Suppressor macrophage (primary cell): ENCODE measurements at places on chromosomes 6 and 20.

DNA sequence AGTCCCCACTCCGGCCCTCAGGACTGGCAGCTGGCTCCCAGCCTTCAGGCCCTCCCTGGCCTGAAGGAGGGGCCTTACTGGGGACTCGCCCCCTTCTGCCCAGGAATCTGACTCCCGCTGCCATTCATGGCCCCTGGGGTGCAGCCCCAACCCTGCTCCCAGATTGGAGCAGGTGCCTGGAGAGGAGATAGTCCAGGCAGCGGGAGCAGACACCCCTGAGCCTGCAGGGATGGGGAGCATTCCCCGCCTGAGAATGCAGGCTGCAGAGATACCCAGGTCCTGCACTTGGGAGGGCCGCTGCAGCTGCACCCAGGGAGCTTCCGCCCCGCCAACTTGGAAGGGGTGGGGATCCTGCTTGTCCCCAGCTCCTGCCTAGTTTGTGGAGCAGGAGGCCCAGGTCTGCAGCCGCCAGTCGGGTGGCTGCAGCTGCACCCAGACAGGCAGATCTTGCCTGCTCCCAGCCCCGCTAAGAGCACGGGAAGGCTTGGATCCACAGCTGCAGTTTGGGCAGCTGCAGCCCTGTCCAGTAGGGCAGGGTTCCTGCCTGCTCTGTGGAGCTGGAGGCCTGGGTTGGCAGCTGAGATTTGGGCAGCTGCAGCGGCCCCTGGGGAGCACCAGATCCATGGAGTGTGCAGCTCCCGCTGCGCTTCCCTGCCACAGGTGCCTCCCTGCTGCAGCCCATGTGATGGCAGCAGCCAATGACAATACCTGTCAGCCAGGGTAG, 5.2 kb downstream of the GTSF1L start:
- DNase-seq: no peak

DNA sequence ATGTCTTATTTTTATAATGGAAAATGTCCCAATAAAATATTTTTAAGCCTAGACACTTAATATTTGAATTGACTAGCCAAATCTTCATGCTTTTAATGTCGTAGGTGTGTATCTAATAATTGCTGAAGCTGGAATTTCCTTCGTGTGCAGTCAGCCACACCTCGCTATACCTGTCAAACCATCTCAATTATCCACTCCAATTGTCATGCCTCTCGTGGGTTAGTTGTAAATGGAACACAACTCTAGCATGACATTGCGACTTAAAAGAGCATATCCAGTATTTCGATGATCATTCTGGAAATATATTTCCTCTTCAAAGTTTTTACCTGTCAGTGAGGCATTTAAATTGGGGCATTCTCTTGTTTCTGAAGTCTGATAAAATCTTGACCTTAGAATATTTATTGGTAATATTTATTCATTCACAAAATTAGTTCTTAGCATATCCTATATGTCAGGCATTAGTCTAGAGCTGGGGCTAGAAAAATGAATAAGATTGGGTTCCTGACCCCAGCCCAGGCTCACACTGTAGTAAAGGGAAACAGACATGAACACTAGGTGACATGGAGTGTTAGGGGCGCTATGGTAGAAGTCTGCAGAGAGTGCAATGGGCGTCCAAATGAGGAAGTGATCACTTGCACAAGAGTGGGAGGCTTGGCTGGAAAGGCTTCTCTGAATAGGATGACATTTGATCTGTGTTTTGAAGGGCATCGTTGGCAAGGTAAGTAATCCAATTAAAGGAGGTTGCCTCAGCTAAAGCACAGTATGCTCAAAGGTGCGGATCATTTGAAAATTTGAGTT, 11.0 kb upstream of the CFAP206 start:
- DNase-seq: peak; percentile 48

- DNase-seq: no peak
Measured at GRCh38 chr20:2698186-2698817, 5.7 kb downstream of the EBF4 start.

- DNase-seq: no peak
Measured at GRCh38 chr20:47066484-47067270, 172.0 kb downstream of the EYA2 start.

- DNase-seq: no peak
Measured at GRCh38 chr20:51480507-51481270, 61.8 kb downstream of the NFATC2 start.

DNA sequence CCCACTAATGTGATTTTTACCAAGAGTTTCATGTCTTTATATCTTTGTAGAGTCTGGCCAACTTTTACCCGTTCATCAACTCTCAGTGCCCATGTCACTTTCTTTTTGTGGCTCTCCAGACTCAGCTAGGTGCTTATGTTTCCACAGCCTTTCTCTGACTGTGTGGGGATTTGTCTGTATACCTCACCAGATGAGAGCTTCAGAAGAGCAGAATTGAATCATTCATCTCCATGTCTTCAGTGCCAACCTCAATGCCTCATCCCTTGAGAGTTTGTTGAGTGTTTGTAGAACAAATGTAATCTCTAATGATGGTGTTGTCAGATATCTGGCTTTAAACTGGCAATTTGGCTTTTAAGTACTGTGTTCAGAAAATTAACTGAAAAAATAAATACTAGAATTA, 16.8 kb upstream of the CCN2 start:
- no peak for DNase-seq

DNA sequence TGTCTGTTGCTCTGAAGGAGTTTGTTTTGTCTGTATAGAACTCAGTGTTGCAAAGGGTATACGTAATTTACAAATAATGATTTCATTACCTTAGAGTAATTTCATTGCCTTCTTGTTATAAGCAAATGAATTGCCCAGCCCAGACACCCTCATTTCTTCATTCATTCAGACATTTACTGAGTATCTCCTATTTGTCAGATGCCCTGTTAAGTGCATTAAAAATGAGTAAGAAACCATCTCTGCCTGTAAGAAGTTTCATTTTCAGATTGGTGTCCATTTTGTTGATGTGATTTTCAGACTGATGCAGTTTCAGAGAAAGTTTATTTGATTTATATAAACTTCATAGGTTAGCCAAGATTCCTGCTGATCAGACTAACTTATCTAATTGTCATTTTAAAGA, 429.3 kb downstream of the PHF3 start:
- no peak for DNase-seq

DNA sequence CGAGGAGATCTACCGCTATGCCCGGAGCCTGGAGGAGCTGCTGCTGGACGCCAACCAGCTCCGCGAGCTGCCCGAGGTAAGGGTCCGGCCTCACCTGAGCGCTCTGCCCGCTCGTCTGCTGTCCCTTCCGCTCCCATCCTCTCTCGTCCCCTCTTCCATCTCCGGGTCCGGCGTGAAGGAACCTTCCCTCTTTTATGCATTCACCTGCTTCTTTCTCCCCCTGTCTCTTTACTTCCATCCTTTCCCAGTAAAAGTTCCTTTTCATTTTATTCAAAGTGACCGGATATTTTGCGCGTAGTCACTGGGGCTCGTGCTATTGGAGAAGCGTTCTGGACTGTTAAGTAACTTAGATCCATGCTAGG, 516 bp downstream of the LRRC1 start:
- no peak for DNase-seq

- DNase-seq: no peak
Measured at GRCh38 chr6:127073222-127073621, 45.2 kb upstream of the RSPO3 start.

DNA sequence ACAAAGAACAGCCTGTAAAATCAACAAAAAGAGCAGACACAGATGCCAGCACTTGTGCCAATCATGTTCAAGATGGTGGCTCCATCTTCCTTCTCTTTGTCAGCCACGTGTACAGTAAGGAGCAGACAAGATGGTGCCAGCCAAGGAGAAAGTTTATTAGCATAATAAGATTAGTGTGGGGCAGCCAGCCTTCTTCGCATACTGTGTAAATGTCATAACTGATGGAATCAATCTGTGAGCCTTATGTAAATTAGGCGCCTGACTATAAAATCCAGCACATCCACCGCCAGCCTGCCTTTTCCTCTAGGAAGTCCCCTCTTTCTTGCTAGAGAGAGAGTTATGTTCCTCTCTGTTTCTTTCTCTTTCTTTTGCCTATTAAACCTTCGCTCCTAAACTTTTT, 99.7 kb upstream of the RALGAPA2 start:
- no peak for DNase-seq

DNA sequence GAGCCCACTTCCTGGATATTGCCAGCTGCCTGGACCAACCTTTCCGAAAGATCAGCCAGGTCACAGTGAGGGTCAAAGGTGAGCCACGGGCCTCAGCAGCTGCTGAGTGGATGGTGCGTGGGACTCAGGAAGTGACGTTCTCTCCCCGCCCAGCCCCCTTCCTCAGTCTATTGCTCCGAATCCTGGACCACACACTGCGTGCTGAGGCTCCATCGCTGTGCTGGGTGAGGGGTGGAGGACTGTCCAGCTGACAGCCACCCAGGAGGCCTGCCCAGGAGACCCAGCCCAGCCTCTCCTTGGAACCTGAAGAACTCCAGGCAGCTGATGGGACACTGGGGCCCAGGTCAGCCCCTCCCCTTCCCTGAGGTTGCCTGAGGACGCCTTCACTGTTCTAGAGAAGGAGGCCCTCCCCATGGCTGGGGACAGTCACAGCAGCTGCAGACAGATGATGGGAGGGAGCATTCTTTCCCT, 94.4 kb upstream of the CD93 start:
- DNase-seq: no peak

GRCh38 chr6:17015144-17015543, 86.7 kb upstream of the STMND1 start:
- DNase-seq: no peak

DNA sequence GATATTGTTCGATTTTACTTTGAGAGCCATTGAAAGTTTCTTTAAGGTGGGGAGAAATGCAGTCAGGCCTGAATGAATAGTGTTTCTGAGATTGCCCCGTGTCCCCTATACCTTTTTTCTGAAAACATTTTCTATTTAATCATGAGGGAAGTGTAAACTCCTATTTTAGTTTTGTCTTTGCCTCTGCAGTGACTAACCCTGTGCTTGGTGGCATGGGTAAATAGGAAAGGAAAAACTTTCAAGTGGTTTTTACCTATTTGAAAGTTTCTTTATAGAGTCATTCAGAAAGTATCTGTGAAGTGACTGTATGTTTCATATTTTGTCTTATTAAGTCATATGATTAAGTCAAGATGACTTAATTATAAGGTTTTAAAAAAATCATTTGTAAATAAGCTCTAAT, 14.5 kb downstream of the SNRNP48 start:
- DNase-seq: no peak

GRCh38 chr6:30599625-30600324, 17.3 kb downstream of the PPP1R10 start:
- no peak for DNase-seq

DNA sequence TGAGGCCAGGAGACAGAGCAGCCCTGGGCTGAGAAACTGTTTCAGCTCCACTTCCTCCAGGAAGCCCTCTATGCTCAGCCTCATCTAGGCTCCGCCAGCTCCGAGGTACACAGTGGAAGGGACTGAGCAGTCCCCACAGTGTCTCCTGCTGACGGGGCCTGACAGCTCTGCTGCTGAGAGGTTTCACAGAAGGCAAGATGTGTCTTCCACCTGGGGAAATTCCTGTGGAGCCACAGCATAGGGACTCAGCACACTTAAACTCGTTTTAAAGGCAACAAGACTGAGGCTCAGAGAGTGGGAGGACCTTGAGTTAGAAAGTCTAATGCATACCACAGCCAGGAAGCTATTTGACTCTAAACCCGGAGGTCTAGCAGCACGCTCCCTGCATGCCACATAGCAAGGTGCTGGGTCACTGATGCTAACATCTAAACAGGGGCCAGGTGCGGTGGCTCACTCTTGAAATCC, 6.8 kb downstream of the ADA start:
- peak; percentile 65 for DNase-seq

DNA sequence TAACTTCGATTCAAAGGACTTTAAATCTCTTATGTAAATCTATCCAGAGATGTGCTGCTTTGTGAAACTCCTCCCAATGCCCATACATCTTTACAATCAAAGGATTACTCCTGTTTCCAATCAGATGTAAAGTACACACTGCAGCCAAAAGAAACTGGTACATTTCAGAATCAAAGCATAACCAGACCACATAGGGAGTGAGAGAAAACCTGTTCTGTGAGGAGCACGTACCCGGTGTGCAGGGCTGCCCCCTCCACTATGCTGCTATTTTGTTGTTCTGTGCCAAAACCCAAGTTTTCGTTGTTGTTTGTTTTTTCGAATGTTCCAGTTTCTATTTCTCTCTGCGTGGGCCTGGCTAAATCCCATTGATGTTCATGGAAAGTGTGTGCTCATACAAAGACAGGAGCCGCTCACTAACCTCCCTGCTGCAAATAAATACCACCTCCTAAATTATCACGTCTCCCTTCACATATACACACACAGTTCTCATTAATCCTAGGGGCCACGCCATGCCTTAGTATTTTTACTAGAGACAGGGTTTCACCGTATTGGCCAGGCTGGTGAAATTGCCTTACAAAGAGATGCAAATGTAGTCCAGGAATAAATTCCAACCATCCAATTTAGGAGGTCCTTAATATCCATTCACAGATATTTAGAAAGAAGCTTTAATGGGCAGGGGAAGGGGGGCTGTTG, 52.9 kb downstream of the ATP9A start:
- DNase-seq: no peak

DNA sequence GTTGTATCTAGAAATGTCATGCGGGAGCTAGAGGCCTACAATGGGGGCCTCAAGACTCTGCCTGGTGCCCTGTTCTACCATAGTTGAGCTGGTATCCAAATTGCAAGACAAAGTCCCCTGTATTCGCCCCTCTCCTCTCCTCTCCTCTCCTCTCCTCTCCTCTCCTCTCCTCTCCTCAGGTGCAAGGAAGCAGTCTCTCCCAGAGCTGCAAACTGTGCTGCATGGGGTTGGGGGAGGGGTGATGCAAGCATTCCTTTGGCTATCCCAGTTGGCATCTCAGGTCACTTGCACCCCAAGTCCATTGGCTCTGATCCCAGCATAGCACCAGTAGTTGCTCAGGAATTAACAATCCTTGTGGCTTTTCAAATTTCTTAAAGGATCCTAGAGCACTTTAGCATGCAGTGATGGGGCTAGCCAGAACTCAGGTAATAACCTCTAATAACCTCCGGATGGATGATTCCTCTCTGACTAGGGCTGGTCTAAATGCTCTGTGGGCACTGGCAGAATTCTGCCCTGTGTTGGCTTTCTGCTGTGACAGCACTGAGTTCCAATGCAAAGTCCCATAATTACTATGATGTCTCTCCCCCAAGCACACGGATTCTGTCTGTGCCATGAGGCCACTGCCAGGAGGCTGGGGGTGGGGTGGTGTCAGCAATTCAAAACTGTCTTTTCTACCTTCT, 35.3 kb downstream of the TAF11 start:
- no peak for DNase-seq

DNA sequence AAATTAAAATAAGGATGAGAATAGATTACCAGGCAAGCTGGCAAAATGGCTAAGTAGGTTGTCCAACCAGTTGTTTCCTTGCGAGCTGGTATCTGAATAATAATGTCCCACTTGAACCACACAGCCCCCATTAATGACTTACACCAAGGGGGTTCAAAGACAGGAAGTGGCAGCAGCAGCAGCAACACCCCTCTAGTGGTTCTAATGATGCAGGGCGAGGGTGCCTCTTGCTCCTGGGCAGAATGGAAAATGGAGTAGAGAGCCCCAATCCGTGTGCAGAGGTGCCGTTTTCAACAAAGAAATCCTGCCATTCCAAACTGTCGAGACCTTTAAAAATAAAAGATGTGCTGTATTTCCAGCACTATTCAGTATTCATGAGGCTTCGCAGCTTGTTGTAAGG, 218.1 kb downstream of the TSHZ2 start:
- DNase-seq: no peak
